NCI-H187 treated with DMSO at 0.1 percent for 48 hours (cell line): ENCODE measurements at places on chromosomes 6 and 20.

GRCh38 chr6:109701221-109701620 lies 10.1 kb downstream of the FIG4 start:
- no peak for DNase-seq

GRCh38 chr6:159430323-159430722 lies 261.1 kb downstream of the FNDC1 start:
- DNase-seq = no peak

- no peak for DNase-seq
These were observed 22.0 kb downstream of the KLHL31 start for GRCh38 chr6:53643481-53643965.

DNA sequence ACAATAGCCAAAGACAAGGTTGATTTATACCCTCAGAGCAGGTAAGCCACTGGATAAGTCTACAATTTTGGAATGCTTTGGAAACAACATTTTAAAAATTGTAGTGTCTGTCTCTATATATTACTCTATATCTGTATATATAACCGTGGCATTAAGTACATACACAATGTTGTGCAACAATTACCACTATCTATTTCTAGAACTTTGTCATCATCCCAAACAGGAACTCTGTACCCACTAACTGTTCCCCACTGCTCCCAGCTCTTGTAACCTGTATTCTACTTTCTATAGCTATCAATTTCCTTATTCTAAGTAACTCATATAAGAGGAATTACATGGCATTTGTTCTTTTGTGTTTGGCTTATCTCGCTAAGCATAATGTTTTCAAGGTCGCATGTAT lies 78.2 kb upstream of the ASCC3 start:
- DNase-seq = no peak

DNA sequence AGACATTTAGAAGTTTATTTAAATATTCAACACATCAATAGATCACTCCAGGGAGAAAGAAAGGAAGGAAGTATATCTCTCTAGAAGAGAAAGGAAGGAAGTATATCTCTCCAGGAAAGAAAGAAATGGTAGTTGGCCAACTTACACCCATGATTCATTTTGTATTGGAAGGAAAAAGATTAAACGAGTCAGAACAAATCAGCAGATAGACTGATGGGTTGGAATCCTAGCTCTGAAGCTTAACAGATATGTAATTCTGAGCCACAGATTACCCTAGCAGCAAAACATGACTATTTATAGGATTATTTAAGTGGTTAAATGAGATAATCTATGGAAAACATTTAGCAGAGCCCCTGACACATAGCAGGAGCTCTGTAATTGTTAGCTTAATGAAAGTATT lies 27.1 kb downstream of the COL12A1 start:
- DNase-seq = no peak

DNA sequence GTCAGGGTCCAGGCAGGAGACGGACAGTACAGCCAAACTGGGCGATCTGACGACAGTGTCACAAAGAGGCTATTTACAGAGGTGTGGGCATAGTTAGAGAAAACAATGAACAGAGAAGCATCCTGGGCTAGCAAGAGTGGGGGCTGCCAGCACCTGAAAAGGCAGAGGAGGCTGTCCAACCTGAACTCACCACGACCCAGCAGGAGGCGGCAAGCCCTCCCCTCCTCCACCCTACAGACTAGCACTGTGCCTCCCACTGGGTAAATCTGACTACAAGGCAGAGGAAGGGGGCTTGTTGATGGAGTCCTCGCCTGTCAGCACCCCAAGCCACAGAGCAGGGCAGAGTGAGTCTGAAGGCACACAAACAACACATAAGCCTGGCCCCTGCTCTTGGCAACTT lies 52.8 kb upstream of the CDYL start:
- DNase-seq = no peak

- DNase-seq = no peak
These were observed 99.9 kb downstream of the BANF2 start for GRCh38 chr20:17799575-17800227.

GRCh38 chr6:131955876-131956275 lies 4.7 kb upstream of the CCN2 start:
- DNase-seq = no peak

DNA sequence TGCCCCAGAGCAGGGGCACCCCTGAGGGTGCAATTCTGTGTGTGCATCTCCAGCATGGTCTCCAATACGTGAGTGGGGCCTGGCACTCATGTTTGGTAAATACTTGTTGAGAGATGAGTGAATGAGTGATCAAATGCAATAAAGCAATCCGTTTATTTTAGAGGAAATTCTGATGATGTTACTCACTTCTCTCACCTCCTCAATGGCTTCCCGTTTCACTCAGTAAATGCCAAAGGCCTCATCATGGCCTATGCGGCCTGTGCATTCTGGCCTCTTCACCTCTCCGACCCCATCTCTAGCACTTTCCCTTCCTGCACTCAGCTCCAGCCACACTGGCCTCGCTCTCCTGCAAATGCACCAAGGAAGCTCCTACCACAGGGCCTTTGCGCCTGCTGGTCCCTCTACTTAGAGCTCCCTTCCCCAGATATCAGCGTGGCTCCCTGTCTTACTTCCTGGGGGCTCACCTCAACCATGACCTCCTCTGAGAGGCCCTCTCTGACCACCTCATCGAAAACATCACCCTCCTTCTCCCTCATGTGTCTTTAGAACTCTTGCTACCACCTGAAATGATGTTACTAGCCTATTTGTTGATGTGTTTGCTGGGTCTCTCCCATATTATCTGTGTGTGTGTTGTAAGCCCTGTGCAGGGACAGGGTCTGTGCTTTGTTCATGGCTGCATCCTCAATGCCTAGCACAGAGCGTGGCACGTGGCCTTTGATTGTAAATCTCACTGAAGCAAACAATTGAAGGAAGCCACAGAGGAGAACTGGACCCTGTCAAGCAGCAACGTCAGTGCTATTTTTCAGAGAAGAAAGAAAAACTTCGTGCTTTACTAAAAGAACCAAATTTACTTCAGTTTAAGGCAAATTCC lies 42.6 kb downstream of the RAB44 start:
- DNase-seq = no peak

DNA sequence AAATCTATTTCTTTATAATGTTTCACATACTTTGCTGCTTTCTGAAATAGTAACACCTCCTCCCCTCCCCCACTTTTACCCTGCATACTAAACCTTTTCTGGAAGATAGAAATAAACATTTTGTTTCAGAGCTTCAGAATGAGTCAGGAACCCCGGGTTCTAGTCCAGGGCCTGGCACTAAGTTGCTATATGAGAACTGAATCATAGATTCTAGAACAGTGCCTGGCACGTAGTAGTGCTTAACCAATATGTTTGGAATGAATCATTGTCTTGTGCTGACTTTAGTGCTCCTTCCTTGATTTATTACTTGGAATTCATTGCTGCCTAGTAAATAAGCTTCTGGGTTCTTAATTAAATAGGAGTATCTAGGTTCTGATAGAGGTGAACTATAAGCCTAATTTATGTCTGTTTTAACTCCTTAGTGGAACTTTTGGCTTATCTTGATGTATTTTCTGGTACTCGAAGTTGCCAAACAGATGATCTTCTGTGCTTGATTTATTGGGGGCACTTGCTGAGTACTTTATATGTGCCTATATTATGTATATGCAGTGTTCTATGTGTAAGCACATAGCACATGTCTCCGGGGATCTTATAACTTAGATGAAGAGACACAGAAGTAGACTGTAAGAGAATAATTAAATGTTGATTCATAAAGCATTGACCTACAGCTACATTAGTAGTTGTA lies 18.6 kb downstream of the TAB2 start:
- DNase-seq = no peak

DNA sequence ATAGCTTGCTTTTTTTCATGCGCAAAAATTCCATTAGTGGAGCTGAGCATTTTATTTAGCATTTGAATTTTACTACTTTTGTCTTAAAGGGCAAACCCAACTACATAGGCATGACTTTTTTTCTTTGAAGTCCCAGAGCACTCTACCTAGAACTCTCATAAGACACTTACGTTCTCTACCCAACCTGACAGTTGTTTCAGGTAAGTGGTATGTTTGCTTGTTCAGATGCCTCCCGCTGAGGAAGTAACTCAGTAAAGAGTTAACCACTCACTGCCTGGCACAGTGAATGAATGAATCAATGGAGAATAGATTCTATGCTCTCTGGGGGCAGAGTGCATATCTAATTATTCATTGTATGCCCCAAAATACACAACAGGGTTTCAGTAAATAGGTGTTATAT lies 212.3 kb upstream of the PRDM1 start:
- DNase-seq = no peak

DNA sequence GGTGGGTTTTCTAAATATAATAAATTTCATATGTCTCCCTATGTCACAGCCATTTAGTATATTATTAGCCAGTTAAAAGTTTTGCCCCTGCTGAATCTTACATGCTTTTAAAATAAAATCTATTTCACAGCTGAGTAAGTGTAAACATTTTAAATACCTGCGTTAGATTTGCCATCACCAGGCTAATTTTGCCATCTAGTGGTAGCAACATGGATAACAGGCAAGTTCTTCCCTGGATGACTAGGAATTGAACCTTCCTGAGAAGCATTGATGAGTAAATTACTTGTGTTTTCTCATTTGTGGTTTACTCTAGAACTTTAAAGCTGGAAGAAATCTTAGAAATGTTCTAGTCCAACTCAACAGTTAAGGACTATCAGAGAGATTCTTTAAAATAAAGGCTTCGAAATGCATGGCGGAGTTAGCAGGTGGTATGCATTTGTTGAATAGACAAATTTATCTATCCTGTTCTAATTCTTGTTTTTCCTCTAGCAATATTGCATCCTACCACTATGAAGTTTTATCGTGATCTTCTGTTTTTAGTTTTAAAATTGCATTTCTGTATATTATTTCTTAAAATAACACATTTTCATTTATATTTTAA lies 2.6 kb downstream of the PRSS35 start:
- no peak for DNase-seq

DNA sequence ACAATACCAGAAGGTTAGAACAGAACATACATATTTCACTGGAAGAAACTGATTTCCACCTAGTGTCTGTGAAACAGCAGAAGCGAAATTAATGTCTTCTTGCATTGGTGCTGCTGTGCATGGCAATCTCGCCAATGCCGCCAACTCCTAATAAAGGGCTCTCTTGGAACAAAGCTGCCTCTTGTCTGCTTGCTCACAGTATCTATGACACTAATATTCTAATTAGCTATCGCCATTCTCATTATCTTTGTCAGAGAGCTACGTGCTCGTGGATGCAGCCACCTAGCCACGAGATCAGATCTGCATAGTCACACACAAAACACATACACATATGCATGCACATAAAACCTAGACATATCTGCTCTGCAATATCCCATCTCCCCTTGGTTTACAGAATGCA lies 145.9 kb upstream of the OLIG3 start:
- no peak for DNase-seq

GRCh38 chr6:74607934-74608333 lies 597.9 kb downstream of the COL12A1 start:
- no peak for DNase-seq

GRCh38 chr20:22333885-22334545 lies 250.4 kb downstream of the FOXA2 start:
- peak; percentile 13 for DNase-seq

GRCh38 chr6:104506429-104506828 lies 353.3 kb downstream of the HACE1 start:
- DNase-seq = no peak

GRCh38 chr6:150150821-150151646 lies 8.2 kb downstream of the PPP1R14C start:
- no peak for DNase-seq

DNA sequence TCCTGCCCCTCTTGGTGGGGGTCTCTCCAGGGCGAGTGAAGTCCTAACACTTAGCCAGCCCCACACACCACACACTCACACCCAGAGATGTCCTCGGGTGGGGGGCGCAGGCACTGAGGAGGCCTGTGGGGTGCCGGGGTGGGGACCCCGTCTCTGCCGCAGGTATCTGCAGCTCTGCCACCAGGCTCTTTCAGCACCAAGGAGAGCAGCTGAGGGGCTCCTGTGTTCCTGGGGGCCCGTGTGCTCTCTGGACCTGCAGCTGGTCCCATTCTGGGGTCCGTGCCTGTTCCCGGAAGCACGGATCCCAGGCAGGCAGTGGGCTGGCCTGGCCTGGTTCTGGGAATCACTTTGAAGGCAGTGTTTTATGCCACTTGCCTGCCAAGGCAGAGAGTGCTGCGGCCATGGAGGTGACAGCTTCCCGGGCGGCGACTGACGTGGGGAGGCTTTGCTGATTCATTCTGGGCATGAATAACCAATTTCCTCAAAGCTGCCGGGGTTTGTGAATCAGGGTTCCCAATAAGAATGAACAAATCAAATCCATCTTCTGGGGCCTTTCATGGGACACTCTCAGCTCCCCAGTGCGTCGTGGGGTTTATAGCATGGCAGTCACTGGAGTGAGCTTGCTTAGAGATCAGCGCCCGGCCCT lies 54.4 kb upstream of the SLCO4A1 start:
- DNase-seq = no peak

GRCh38 chr6:154782193-154782592 lies 49.0 kb downstream of the SCAF8 start:
- no peak for DNase-seq

DNA sequence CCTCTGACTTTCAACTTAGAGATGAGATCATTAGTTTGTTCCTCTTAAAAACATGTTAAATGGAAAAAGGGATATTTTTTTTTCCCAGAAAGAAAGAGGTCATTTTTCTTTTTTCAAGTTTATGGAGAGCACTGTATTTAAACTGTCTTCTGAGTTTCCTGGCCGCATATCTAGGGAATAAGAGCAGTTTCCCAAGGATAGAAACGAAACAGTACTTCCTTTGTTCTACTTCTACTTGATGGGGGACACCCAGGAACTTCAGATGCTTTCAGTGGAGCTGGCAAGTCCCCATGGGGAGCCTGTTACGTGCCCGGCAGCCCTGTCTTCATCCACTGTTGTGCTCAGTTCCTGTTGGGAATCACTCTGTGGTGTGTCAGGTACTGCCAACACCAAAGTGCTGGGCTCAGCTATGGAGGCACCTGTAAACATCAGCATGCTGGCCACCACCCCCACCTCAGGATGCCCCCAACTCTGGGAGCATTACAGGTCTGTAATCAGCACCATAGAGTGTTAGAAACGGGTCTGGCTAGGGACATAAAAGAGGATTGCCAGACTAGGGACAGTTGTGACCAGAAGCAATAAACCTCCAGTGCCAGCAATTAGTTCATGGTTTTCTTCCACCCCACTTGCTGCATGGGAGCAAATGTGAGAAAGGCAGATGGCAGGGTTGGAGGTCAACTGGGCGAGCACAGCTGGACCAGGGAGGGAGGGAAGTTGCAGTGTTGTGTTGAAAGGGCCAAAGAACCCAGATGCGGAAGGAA lies 221.7 kb upstream of the ECI2 start:
- DNase-seq = no peak

- no peak for DNase-seq
These were observed 20.0 kb downstream of the GINM1 start for GRCh38 chr6:149586149-149586548.

GRCh38 chr6:144392536-144392935 lies 107.4 kb downstream of the UTRN start:
- no peak for DNase-seq

GRCh38 chr6:158766621-158767455 lies 52.3 kb downstream of the EZR start:
- no peak for DNase-seq

- no peak for DNase-seq
These were observed 165.1 kb downstream of the LMBRD1 start for GRCh38 chr6:69631552-69632346.
